ENCODE measurements at places on chromosomes 6 and 20.

GRCh38 chr20:58112017-58112781, 116.3 kb downstream of the ANKRD60 start:
- no peak for DNase-seq

DNA sequence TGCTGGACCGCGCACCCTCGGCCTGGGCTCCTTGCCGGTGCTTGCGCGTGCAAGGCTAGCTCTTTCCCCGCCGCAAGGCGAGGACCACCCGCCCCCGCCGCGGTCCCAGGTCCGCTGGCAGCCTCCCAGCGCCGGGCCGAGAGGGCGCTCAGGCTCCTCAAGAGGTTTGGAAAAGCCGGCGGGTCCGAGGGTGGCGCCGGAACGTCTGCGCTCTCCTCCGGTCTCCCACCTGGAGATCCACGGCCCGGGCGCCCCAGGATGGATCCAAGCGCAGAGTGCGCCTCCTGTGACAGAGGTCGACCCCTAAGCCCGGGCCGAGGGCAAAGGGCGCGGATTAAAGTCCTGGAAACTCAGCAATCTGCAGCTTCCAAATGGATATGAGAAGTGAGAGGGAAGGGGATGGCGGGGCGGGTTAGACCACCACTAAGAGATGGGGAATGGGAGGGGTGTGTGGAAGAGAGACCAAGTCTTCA, 575 bp upstream of the MICAL1 start:
- DNase-seq = no peak

DNA sequence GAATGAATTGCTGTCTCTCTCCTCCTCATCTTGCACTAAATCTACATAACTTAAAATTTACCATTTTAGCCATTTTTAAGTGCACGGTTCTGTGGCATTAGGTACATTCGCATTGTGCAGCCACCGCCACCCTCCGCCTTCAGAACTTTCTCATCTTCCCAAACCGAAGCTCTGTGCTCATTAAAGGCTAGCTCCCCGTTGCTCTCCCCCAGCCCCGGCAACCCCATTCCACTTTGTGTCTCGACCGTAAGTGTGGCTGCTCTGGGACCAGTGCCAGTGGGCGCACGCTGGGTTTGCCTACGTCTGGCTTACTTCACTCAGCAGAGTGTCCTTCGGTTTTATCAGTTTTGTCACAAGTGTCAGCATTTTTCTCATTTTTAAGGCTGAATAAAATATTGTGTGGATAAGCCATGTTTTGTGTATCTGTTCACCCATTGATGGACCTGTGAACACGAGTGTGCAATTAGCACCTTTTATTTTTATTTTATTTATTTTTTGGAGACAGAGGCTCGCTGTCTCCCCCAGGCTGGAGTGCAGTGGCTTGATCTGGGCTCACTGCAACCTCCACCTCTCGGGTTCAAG, 16.8 kb downstream of the SLC17A9 start:
- no peak for DNase-seq

DNA sequence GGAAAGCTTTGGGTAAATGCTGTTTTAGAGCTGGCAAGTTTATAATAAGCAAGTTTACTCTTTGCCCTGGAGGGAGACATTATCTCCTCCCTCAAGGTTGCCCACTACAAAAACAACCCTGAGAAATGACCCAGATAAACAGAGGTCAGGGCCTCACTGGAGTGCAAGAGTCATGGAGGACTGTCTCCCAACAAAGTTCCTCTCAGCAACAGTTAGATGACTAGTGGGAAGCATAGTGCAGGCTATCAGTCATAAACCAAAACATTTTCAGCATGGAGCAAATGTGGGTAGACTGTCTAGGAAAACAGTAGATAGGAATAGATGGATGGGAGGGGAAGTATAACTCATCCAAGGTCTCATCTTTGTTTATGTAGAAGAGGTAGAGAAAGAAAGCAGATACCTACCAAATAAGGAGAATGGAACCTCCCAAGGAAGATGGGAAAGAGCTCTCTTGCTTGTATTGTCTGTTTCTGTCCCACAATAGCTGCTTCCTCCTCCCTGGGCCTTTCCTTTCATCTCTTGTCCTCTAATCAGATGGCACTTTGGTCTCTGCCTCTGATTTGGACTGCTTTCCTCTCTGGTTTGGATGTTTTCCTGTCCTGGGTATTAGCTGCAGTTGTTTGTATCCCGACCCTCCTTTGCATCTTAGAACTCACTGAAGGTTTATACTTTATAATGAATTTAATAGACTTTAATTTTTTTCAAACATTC, 95.4 kb downstream of the WASF1 start:
- DNase-seq = no peak

GRCh38 chr6:158095031-158095430, 73.0 kb downstream of the SERAC1 start:
- DNase-seq = no peak

DNA sequence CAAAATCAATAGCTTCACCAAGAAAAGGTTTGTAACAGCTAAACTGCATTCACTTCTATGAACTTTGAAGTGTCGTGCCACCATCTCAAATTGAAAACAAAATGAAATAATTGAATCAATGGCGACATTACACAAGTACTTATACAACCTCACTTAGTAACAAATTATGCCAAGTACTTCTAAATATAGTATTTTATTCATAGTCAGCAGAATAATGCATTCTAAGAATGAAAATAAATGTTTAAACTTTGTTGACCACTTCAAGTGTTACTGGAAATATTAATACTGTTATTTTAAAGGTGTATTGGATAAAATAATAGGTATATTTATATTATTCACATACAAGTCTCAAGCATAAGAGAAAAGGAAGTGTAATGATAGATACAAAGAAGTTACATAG, 280.1 kb upstream of the HTR1E start:
- no peak for DNase-seq

DNA sequence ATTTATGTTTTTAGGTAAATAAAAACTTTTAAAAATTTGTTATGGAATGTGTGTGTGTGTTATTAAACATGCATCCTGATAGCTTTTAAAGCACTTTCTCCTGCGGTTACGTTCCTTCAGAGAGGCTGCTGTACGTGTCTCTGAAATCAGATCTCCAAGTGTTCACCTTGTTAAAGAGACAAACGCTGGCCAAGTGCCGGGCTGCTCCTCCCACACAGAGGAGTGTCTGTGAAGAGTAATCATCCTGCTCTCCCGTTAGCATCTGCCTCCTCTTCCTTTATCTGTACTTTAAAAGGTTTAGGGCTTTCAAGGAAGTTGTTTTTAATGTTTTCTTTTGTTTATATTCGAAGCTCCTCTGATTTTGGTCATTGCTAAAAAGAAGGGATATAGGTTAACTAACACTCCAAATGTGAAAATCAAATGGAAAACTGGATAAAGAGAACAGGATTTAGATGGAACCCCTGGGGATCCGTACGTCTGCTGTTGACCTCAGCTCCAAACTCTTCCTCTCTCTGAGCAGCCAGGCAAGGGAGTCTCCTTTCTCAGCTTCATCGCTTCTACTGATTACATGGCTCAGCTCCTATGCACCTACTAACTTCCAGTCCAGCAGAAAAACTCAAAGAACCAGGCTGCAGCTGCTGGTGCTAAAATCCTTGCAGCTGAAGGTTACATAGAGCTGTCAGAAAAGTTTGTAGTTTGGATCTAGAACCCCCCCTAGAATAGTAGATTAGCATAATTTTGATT, 20.0 kb downstream of the IRF4 start:
- DNase-seq = no peak

GRCh38 chr20:18372296-18372695, 84.0 kb downstream of the ZNF133 start:
- no peak for DNase-seq

DNA sequence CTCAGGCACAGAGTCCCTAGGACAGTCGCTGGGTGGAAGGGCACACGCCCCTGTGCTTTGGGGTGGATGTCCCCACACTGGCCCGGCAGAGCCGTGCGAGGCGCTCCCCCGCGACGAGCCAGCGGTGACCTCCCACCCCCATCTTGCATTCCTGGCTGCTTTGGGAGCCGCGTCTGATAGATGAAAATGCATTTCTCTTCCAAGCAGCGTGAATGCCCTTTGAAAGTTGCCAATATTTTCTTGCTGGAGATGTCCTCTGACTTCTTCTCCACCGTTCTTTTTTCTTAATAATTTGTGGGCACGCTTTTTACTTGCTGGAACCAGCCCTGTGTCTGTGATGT, 29.9 kb downstream of the COL20A1 start:
- no peak for DNase-seq

- no peak for DNase-seq
These were observed 182.7 kb upstream of the SALL4 start for GRCh38 chr20:51985013-51985415.

DNA sequence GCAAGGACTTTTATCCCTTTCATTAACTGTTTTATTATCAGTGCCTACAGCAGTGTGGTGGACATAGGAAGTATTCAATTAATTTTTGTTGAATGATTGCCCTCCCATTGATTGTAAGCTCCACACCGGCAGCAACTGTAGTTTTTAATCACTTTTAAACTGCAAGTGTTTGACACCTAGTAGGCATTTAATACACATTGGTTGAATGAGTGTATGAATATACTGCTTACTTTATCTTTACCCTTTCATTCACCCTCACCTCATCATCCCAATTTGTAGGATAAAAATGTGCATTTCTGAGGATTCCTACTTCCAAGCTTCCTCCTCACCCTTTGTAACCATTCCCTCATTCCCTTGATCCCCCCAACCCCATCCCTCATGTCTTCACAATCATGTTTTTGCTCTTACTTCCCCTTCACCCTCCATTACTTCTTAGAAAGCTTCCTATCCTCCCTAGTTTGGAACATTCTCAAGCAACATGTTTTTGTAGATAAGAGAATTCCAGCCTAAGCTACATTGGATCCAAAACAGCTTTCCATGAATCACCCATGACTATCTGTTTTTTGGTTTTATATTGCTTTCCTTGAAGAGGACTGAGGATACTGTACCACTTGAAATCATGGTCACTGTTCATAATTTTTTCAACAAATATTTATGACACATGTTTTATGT, 955 bp upstream of the SLC26A8 start:
- DNase-seq = no peak

DNA sequence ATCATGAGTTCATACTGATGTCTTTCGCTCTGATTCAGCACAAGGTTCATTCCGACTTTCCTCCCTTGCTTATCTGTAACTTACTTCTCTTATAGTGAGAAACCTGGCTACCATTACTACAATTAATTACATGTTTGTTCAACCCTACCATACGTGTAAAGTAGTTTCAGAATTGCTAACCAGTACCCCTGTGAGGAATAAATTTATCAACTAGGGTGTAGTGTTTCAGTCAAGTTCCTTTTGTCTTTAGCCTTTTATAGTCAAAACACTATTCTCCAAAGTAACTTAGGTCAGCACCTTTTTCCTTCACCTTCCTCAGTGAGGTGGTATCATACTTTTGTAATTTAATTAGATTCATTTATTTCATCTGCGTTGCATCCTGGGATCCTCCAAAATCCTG, 64.9 kb downstream of the MAP3K4 start:
- DNase-seq = no peak

GRCh38 chr20:32462900-32463641, 104.9 kb downstream of the ASXL1 start:
- DNase-seq = no peak

- no peak for DNase-seq
These were observed 374.4 kb downstream of the UTRN start for GRCh38 chr6:144659202-144660182.

- DNase-seq = no peak
These were observed 209.6 kb upstream of the SSTR4 start for GRCh38 chr20:22825546-22825945.

GRCh38 chr20:3000852-3001523, 42.4 kb upstream of the GNRH2 start:
- no peak for DNase-seq

GRCh38 chr6:168938546-168938945, 315.1 kb downstream of the THBS2 start:
- DNase-seq = no peak

- DNase-seq = no peak
These were observed 42.5 kb downstream of the CPXM1 start for GRCh38 chr20:2757969-2758368.

DNA sequence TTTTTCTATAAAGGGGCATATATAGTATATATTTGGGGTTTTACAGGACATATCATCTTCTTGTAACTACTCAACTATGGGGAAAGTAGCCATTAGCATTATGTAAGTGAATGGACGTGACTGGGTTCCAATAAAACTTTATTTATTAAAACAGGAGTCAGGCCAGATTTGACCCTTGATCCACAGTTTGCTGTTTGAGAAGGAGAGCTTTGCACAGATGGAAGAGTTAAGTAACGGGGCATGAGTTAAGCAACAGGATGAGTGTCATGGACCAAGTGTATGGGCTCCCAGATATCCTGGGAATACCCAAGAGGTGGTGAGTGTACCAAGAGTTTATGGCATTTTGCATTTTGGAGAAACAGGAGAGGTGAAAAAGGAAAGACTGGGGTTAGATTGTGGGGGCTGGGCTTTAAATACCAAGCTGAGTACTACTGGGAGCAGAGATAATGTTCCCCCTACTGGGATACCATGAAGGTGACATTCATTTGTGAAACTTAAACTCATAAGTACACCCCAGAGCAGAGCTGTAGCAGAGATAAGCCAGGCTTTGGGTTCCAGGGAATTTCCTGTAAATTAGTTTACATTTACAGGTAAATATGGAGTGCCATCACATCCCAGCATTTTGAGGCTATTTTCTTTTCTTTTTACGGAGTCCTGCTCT, 18.5 kb upstream of the SCUBE3 start:
- DNase-seq = no peak

- DNase-seq = no peak
These were observed 1.6 kb downstream of the CCN2 start for GRCh38 chr6:131949620-131949908.

DNA sequence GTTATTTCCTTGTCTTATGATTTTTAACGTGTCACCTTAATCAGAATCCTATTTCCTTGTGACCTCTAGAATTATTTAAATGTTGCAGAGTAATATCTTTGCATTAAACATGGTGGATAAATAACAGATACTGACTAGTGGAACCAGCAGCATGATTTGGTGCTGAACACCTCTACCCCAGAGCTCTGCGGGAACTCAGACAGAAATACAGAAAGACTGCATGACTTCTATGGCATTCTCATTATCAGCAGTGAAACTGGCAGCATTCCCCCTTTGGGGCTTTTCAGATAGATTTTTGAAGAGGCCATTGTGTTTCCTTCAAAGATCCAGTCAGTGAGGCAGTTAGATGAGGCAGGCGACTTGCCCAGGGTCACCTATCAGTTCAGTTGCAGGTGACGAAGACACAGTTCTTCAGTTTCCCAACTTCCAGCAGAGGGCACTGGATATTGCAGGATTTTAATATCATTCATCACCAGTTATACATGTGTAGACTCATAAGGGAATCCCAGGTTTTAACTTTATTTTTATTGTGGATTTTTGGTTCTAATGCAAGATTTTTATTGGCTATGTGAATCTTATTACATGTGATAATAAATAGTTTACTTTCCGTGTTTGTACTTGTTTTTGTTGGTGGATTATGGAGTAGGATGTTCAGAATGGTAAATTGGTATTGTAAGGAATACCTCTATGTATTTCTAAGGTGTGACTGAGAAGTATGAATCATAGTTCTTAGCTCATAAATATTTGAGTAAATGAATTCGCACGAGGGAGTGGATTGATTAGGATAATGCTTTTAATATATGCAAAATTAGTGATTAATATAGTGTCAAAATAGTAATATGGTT, 81.3 kb downstream of the AFDN start:
- DNase-seq = no peak

All from stimulated activated CD4-positive, alpha-beta T cell treated with anti-CD3 and anti-CD28 coated beads, Interleukin-15, amount 100 ng/mL, for 1 hour (primary cell).